ENCODE measurements at places on chromosomes 6 and 20. TPM values are rescaled to one million over a fixed set of nuclear protein-coding genes. Genes with fewer than 3 reads are reported as not detected.
A peak's percentile ranks its signal among the peaks of the same experiment; 100 is the strongest.

The KHDC1L gene
- not detected for total RNA-seq

DNA sequence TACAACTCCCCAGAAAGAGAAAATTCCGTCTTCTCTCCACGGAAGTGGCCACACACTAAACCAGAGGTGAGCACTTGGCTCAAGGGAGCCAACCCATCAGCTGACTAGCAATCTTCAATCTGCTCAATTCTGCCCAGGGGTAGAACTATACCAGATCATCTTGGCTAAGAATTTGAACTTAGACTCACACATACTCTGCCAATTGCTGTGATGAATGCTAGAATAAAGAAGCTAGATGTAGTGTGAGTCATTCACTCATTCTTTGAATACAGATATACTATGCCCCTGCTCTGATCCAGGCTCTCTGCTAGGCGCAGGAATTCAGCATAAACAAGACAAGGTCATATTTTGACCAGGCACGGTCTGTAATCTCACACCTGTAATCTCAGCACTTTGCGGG, 147.9 kb upstream of the SHLD1 start:
- peak; percentile 67 for DNase-seq

DNA sequence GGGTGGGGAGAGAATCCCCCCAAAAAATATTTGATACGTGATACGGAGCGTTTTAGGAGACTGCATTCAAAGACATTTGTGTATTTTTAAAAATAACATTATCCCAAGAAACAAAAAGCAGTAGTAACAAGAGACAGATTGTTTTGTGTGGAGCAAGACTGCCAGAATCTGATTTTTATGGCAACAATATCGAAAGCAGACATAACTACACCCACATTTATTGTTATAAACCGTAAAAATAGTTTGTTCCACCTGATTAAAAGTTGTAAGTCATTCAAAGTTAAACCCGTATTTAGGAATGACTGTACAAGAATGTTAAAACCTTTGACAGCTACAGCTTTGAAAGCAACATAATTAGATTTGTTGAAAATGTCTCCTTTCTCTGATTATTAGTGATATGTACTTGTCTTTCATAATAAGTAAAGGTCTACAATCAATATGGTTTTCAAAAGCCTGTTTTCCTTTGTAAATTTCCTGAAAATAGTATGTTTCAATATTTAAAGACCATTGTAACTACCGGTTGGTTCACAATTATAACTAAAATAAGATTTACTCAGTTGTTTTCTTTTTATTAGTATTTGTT, 2.7 kb downstream of the EYA4 start:
- DNase-seq = no peak

The CAGE1 gene
- total RNA-seq = not detected

- DNase-seq = peak; percentile 18
These were observed 244.1 kb upstream of the QKI start for GRCh38 chr6:163170294-163170883.

DNA sequence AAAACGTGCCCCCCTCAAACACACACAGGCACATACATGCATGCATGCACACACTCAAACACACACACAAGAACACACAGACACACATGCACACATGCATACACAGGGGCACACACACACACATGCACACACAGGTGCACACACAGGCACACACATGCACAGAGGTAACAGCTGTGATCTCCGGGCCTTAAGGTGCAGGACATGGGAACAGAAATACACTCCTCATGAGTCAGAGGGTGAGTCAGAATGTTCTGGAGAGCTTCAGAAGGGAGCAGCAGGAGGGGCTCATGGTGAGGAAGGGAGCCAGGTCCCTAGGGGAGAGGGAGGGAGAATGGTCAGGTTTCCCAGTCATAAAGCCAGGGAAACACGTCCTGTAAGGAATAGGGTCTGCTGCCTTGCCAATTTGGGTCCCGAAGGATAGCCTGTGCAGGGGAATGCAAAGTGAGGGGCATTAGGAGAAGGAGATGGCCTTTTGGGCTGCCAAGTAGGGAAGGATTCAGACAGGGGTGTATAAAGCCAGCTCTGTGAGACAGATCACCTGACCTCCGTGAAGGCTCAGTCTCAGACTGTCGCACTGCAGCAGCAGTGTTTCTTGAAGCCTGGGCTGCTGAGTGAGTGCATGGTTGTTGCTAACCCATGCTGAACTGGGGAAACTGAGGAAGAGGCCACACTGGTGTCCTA, 123.9 kb downstream of the MAFB start:
- DNase-seq = peak; percentile 81

DNA sequence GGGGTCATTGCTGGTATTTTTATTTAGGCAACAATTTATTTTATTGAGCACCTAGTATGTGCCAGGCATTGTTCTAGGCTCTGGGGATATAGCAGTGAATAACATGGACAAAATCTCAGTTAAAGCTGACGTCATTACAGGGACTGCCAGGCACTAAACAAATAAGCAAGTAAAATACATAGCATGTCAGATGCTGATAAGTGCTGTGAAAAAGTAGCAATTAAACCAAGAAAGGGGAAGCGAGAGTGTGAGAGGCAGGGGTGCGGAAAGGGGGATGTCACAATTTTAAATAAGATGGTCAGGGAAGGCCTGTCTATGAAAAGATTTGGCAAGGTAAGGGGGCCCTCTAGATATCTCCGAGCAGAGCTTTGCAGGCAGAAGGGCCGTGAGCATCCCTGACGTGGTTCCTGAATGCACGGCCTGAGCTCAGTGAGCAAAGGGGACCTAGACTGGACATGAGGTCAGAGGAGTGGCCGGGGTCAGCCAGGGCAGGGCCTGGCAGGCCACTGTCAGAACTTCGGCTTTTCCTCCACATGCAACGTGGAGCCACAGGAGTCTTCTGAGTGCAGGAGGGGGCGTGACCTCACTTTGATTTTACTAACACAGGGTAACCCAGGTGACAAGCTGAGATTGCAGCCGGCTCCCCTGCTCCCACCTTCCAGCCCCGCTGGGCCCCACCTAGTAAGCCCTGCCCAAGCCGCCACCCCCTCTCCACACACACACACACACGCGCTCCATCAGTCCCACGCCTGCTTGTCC, 24.2 kb upstream of the SIRPA start:
- DNase-seq = no peak

- peak; percentile 86 for DNase-seq
These were observed 74.5 kb downstream of the DCDC2 start for GRCh38 chr6:24283043-24283985.

- peak; percentile 80 for DNase-seq
These were observed 222.1 kb downstream of the TMEM200A start for GRCh38 chr6:130587778-130588520.

All from GM23248 (cell line).